Activated naive CD4-positive, alpha-beta T cell treated with anti-CD3 and anti-CD28 coated beads, Interleukin-2, amount 50 U/mL, for 16 hours (primary cell): ENCODE measurements at places on chromosomes 5 and 9.

GRCh38 chr9:137199411-137200121, 975 bp downstream of the TPRN start:
- DNase-seq = no peak

DNA sequence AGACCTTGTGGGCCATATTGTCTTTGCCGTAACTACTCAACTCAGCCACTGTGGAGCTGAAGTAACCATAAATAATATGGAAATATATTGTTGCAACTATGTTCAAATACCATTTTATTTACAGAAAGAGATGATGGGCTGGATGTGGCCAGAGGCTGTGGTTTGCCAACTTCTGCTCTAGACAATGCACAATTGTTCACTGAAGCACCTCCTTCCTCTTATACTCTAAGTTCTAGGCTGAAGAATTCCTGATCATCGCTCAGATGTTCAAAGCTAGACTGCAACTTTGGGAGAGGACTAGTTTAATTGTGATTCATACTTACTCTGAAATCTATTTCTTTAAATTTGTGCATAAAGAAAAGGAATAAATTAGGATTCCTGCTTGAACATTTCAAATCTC, 245.0 kb downstream of the TAF11L14 start:
- DNase-seq = no peak

- no peak for DNase-seq
Measured at GRCh38 chr5:88929385-88929784, 46.4 kb upstream of the MEF2C start.

GRCh38 chr5:1089621-1090040, 22.2 kb downstream of the SLC12A7 start:
- DNase-seq = no peak

DNA sequence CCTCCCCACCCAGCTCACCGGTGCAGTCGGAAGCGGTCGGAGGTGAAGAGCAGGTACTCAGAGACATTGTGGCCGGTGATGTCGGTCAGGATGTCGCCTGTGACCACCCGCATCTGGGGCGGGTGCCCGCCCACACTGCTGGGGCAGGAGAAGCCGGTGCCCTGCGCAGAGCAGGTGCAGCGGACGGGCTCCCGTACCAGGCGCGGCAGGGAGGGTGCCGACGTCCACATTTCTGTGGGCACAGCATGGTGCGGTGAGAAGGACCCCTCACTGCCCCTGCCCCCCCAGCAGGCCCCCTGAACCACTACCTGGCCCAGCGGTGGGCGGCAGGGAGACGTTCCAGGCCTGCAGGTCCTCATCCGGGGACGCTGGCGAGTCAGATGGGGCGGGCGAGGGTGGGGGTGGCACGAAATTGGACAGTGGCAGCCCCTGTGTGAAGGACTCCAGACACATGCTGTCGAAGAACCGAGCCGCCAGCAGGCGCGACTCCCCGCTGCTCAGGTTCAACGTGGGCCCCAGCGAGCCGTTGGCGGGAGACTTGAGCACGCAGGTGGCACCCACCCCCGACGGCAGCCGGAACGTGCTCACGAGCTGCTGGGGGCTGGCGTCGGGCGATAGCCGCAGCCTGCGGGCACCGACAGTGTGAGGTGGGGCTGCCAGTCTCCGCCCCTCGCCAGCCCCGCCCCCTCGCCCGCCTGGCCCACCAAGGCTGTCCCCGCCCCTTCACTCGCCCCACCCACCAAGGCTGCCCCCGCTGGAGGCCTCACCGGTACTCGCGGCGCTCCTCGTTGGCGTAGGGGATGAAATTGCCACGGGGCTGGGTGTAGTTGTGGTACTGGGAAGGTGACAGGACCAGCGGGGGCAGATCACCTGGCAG, 15.1 kb downstream of the ABCA2 start:
- DNase-seq = no peak
